ENCODE measurements at places on chromosomes 6 and 20.

DNA sequence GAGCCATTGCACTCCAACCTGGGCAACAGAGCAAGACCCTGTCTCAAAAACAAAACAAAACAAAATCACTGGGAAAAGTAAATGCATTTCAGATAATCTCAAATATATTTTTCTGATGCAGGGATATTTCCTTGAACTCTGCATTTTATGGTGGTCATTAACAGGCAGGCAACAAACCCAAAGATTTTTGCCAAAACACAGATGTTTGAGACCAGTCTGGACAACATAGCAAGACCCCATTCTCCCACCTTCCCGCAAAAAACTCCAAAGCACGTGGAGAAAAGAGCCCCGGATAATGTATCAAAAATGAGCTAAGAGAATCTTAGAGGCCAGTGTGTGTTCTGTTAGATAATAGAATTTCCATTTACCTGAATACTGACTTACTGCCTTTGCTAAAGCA lies 44.3 kb downstream of the SLC9A8 start:
- DNase-seq, result no peak

GRCh38 chr6:83430611-83431544 lies at the start of gene ME1:
TSS of gene ME1 (minus strand) at chr6:83431051. CDS start at chr6:83430954, 97 bp downstream.
- DNase-seq, result no peak

GRCh38 chr20:6499566-6499965 lies 267.9 kb upstream of the BMP2 start:
- no peak for DNase-seq

DNA sequence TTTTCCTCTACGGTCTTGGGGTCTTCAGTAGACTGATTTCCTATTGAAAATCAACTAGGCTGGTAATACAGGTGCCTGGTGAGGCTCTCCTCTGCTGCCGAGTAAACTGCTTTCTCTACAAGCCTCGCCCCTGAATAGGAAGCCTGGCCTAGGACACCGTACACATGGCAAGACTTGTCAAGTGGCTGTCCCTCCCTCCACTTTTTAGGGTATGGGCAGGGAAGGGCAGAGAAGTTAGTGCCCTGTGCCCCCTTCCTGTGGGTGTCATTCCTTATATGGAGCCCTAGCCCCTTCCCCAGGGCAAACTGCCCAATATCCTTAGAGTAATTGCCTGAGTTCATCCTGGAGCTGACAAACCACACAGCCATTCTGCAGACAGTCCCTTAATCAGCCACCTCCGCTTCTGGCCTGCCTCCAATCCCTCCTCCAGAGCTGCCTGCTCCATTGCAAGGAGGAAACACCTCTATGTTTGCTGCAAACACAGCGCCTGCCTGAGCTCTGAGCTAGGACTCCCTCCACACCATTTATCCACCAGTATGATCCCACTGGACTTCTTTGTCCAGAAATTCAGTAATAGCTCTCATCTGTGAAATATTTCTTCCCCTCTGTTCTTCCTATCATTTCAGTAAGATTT lies 93.1 kb downstream of the CHD6 start:
- peak; percentile 84 for DNase-seq

GRCh38 chr6:156396068-156396771 lies 381.0 kb upstream of the ARID1B start:
- DNase-seq, result no peak

GRCh38 chr6:132511210-132511830 lies 1.6 kb downstream of the STX7 start:
- DNase-seq, result no peak

- DNase-seq, result no peak
Observed at GRCh38 chr6:27128311-27129094, 119.0 kb upstream of the PRSS16 start.

- DNase-seq, result no peak
Observed at GRCh38 chr20:19498756-19499155, 259.3 kb upstream of the RIN2 start.

GRCh38 chr6:125804264-125804663 lies 13.5 kb downstream of the NCOA7 start:
- no peak for DNase-seq

DNA sequence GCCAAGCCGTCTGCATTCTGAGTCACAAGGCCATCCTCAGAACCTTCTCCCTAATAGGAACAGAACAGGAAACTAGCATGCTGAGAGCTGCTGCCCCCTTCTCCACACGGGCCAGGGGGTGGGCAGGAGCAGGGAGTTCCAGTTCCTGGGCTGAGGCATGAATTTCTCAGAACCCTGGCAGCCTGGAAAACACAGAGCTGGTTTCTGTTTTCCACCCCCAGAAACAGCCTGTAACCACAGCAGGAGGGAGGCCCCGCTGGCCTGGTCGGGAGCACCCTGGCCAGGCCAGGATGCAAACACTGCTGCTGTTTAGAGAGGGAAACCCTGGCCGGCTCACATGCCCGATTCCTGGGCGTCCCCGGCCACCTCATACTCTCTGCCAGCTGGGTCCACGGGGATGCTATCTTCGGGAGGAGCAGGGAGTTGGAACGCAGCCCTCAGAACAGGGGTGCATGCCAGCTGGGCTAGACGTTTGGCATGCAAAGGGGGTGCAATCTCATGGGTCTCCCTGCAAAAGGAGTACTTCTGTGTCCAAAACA lies 130.1 kb downstream of the NFATC2 start:
- DNase-seq, result no peak

- no peak for DNase-seq
Observed at GRCh38 chr6:23601811-23602345, 524.1 kb upstream of the NRSN1 start.

DNA sequence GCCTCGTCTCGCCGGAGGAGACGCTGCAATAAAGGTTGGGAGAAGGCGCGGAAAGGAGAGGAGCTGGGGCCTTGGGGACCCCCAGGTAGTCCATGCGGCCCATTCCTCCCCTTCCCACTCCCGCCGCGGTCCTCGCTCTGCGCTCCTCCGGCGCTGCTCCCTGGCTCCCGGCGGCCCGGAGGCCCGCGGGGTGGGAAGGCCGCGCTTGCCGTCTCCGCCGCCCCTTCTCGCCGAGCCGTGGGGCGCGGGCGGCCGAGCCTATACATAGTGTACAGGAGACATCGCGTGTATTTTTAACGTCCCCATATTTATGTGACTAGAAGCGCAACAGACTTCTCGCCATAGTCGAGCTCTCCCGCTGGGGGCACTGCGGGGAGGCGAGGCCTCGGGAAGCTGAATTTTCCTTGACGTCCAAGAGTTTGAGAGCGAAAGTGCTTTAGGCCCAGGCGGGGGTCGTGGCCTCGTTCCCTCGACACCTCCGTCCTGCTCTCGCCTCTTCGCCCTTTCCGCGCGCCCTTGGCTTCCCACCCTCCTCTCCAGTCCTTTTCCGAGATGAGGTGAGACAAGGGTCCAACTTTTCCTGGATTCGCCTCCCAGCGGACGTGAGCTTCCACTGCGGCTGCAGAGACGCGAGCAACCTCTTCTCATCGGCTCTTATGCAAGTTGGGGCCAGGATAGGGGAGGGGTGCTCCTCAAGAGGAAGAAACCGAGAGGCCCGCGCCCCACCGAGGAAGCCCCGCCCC lies 29.0 kb downstream of the SLC12A5 start:
- no peak for DNase-seq

GRCh38 chr6:14719270-14719669 lies 526.6 kb upstream of the JARID2 start:
- DNase-seq, result no peak

GRCh38 chr20:3658716-3659491 lies 4.3 kb downstream of the GFRA4 start:
- DNase-seq, result no peak

DNA sequence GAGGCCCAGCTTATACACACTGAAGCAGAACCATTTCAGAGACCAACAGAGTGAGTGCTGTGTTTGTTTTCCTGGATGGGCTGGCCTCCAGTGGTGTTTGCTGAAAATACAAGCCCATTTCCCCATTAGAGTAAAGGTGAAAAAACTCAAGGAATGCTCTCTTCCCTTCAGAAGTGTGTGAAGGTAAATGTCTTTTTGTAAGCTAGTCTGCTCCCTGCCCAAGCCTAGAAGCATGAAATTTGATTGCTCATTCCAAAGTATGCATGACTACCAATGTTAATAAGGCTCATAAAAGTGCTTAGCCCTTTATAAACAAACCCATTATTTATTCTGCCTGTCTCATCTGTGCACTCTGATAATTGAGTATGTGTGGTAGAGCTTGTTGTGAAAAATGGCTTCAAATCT lies 59.1 kb downstream of the ADGRF1 start:
- no peak for DNase-seq

- DNase-seq, result no peak
Observed at GRCh38 chr6:36160147-36160760, 29.9 kb downstream of the MAPK13 start.

DNA sequence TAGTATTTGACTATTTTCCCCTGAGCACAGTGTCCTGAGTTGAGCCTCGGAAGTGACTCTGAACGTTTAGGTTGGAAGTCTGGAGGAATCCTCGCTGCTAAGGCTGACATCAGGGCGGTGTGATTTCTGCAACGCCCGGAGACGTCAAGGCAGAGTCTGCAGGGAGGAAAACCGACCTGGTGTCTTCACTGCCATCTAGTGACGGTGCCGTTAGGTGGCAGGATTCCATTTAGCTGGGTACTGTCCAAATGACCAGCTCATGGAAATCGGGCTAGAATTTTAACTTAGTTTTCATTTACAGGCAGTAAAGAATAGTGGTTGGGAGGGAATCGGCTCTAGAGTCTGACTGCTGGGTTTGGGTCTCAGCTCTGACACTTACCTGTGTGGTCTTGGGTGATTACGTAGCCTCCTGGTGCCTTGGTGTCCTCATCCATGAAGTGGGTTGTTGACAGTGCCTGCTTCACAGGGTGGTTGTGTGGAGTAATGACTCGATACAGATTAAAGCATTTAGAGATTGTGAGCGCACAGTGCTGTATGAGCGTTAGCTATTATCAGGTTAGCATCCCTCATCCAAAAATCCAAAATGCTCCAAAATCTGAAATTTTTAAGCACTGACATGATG lies 35.0 kb downstream of the FOXF2 start:
- DNase-seq, result no peak

DNA sequence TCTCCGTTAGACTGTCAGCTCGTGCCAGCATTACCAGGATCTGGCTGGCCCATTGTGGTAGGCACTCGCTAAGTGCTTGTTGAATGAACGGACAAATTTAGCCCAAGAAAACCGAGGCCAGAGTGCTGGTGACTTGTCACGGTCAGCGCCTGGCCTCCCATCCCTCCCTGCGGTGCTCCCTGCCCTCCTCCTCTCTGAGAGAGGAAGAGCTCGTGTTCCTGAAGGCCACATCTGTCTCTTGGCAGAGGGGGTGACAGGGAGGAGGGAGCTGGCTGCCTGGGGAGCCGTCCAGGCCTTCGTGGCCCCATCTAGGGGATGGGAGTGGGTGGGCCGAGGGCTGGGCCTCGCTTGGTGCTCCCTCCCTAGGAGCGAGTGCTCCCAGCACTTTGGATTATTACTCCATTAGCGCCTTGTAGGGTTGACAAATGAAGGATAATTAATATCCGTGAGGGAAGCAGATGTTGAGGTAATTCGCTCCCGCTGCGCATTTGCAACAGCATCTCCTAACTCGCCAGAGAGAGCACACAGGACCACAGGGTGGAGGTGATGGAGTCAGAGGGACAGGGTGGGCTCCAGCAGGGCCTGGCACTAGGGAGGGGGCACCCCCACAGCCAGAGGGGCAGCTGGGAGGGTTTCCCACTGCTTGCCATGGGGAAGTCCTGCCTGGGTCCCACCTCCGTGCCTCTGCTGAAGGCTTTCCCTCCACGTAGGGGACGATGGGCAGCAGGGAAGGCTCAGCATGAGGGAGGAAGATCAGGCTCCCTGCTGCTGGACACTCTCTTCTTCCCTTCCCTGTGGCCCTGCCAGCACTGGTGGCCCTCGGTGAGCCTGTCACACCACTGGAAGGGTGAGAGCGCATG lies 37.0 kb downstream of the VSTM2L start:
- no peak for DNase-seq

GRCh38 chr6:125749865-125750691 lies 646 bp downstream of the HEY2 start:
- no peak for DNase-seq

GRCh38 chr20:37251825-37252477 lies 9.7 kb downstream of the GHRH start:
- DNase-seq, result no peak

DNA sequence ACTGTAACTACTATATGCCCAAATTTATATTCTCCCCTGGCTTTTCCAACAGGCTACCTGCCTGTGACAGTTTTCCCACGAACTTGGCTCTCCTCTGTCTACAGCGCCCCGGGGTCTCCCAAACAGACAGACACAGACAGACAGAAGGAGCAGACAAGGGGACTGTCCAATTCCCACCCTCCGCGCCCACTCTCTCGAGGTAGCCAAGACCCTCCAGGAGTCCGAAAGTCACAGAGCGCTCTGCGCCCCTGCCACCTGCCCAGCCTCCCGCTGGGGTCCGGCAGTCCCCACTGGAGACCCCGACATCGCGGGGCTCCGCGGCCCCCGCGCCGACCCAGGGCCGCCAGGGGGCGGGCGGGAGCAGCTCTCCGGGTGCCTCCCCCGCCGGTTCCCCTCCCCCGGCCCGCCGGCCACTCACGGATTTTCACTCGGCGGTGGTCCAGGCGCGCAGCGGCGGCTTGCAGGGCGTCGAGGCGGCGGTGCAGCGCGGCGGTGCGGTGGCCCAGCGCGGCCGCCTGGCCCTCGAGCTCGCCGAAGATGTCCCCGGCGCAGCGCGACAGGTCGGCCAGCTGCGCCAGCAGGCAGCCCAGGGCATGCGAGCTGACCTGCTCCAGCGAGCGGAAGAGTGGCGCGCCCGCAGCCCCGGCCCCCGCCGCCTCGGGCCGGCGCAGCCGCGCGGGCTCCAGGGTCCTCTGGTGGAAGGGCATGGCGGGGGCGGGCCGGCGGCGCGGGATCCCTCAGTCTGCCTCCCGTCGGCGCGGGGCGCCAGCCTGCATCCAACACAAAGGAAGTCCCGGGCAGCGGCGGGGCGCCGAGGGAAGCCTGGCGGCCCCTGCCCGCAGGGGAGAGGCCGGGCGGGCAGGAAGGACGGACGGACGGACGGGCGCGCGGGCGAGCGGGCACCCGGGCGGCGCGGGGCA lies 81.3 kb upstream of the CCDC28A start:
- DNase-seq, result peak; percentile 41

DNA sequence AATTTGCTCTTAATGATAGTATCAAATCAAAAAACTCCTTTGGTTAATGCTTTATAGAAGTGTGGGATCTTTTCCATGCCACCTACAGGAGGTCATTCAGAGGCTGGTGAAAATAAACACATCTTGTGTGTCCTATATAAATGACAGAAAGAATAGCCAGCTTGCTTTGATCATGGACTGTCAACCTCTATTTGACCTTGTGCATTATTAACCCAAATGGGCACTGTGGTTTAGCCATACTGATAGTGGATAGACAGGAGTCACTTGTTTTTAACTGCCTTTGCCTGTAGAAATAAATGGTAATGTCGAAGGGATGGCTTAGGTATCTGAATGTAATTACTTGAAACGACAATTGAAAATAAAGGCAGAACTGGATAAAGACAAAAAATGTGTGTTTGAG lies 123.8 kb downstream of the CDKAL1 start:
- no peak for DNase-seq
